ENCODE measurements at places on chromosomes 7 and 10. TPM values are rescaled to one million over a fixed set of nuclear protein-coding genes. Genes with fewer than 3 reads are reported as not detected.

The PNLIPRP3 gene
- total RNA-seq, result not detected

The ATG9B gene
- total RNA-seq, result not detected

The GCK gene
- 2.7 TPM for total RNA-seq

The ZNF488 gene
- not detected for total RNA-seq

The CYP2C18 gene
- not detected for total RNA-seq

The SHH gene
- total RNA-seq, result 0.11 TPM

The HABP2 gene
- not detected for total RNA-seq

The DYDC2 gene
- total RNA-seq, result not detected

The MYPN gene
- total RNA-seq, result not detected

The PLA2G12B gene
- not detected for total RNA-seq

The COBL gene
- total RNA-seq, result 0.11 TPM

The SMURF1 gene
- total RNA-seq, result 26.5 TPM

The GDF2 gene
- total RNA-seq, result 0.21 TPM

The TIMM23B gene
- 18.6 TPM for total RNA-seq

The CUZD1 gene
- total RNA-seq, result not detected

The CHST3 gene
- 41.4 TPM for total RNA-seq

The ATP6V0A4 gene
- not detected for total RNA-seq

The CUBN gene
- 6.8 TPM for total RNA-seq

The MYL7 gene
- total RNA-seq, result not detected

The IFRD1 gene
- 35.1 TPM for total RNA-seq

The MLXIPL gene
- 297 TPM for total RNA-seq

The VKORC1L1 gene
- 10.2 TPM for total RNA-seq

The KLF14 gene
- total RNA-seq, result not detected

The MMD2 gene
- total RNA-seq, result not detected

The TMEM139 gene
- total RNA-seq, result 11.5 TPM

The CPEB3 gene
- 2.8 TPM for total RNA-seq

The TM9SF3 gene
- 30.4 TPM for total RNA-seq

The ZCWPW1 gene
- not detected for total RNA-seq

The TRIL gene
- total RNA-seq, result 13.5 TPM

The SLC29A3 gene
- total RNA-seq, result 0.64 TPM

The ITPRID1 gene
- total RNA-seq, result not detected

The NODAL gene
- not detected for total RNA-seq

The ASB10 gene
- total RNA-seq, result not detected

The ADCY1 gene
- 3.6 TPM for total RNA-seq

The CALN1 gene
- total RNA-seq, result 1.2 TPM

The RGS10 gene
- total RNA-seq, result 42.9 TPM

The CYP3A5 gene
- total RNA-seq, result 0.43 TPM

The CAV1 gene
- total RNA-seq, result 156 TPM

The SEC31B gene
- 9.2 TPM for total RNA-seq

The OR6B1 gene
- total RNA-seq, result not detected

The DOCK1 gene
- 25.8 TPM for total RNA-seq

The PRPS1L1 gene
- total RNA-seq, result not detected

The SLC26A3 gene
- total RNA-seq, result 0.11 TPM

The NXPH1 gene
- total RNA-seq, result 0.32 TPM

The RELN gene
- 0.11 TPM for total RNA-seq

The LRRC61 gene
- 14.7 TPM for total RNA-seq

The PSD gene
- total RNA-seq, result not detected

The ITGA8 gene
- total RNA-seq, result 231 TPM

The WASL gene
- total RNA-seq, result 23.7 TPM

The SYT15B gene
- total RNA-seq, result 68.3 TPM

The TMEM236 gene
- not detected for total RNA-seq

The GSTO2 gene
- total RNA-seq, result not detected

The AFAP1L2 gene
- 30.4 TPM for total RNA-seq

The TLX1 gene
- not detected for total RNA-seq

The ZNF117 gene
- total RNA-seq, result 6.4 TPM

The ZNF716 gene
- not detected for total RNA-seq

Measured in ascending aorta (tissue), 2 donors.